ENCODE measurements at places on chromosomes 6 and 20.

DNA sequence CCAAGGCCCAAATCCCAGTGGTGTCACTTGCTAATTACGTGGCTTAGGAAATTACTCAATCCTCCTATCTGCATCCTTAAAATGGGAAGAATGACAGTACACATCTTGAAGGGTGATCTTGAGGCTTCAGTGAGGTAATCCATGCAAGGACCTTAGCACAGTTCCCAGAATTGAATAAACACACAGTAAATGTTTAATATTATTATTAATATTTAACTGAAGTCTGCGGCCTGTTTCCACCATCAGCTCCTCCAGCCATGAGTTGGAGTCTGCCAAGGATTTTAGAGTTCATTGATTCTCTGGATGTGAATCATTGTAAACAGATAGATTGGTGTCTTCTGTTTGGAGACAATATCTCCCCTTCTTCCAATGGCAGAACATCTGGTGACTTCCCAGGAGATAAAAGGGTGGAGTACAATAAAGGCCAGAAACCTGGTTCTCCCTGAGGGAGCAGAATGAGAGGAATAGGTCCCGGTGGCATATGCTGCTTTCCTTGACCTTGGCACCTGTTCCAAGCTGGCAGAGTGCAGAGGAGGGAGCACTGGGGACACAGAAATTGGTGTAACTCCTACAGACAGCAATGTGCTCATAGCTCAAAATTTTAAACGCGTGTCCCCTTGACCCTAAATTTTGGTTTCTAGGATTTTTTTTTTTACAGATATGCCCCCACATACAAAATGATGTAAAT lies 25.4 kb downstream of the UNC5CL start:
- no peak for DNase-seq

GRCh38 chr20:47058236-47058635 lies 163.6 kb downstream of the EYA2 start:
- DNase-seq = no peak

DNA sequence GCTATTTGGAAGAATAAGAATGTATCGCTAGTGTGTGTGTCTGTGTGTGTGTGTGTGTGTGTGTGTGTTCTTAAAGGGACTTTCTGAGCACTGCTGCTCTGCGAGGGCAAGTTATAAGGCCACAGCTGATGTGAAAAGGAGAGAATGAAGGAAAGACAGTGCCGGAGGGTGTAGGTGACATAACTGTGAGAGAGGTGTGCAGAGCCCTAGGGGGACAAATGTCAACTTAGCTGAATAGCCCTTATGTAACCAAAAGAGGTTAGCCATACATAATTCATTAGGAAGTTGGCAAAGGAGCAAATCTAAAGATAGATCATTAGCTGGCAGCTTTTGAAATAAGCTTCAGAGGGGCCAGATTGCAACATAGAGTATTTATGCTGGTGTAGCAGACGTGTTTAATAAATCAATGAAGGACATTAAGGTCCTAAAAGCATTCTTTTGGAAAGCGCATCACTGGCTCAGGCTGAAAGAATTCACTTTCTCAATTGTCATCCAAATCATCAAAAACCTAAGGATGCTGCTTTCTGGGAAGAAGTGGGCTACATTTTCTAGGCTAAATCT lies 81.0 kb downstream of the NDUFAF5 start:
- no peak for DNase-seq

DNA sequence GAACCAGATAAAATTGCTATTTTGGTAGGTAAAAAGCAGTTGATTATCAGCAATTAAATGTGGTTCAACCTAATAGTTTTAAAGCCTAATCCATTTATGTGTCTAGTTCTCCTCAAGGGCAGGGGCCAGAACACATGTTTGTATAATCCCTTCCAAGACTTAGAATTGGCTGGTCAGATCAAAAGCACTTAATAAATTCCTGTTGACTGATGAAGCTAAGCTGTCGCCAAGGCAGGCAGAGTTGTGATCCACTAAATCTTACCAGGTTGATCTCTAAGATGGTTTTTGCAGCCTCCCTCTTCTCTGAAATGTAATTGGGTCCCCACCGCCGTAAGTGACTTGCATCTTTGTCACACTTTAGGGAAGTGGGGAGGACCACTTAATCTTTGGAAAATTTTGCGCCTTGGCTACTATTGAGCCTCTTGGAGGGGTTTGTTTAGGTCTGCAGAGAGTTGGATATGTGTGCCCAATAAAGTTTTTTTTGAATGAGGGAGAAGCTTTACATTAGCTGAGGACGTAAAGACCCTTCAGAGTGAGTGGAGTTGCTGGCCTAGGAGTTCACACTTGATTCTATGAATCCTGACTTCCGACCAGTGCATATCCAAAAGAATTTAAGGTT lies 65.9 kb downstream of the PHF20 start:
- no peak for DNase-seq

GRCh38 chr20:8895472-8895871 lies 173.4 kb upstream of the PLCB4 start:
- DNase-seq = no peak

Data from activated naive CD4-positive, alpha-beta T cell (primary cell).